Metanephros (tissue), 2 donors: ENCODE measurements at places on chromosomes 12 and 14. TPM values are rescaled to one million over a fixed set of nuclear protein-coding genes. Genes with fewer than 3 reads are reported as not detected.

PTPRR gene
- total RNA-seq: 0.64 TPM

GPR137C gene
- total RNA-seq: 5.5 TPM

HIF1A gene
- total RNA-seq: 171 TPM

KIF26A gene
- total RNA-seq: 28.4 TPM
